ENCODE measurements at places on chromosomes 3 and 15.

DNA sequence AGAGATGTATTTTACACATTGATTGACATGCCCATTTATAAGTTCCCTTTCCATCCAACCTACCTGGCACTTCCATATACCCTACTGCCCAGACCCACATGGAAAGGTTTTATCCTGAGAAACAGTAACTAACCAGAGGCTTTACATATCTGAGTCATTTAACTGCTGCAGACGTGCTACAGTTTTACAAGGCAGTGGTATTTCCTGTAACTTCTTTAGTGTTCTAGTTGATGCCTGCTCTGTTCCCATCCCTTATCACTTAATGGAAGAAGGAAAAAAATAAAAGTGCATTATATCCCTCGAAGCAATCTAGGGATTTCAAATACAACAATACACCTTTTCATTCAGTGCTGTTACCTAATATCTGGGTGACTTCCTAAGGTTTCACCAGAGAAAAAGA is 107.1 kb downstream of the TMCO5A start:
- no peak for DNase-seq

GRCh38 chr3:54376939-54377578 is 254.7 kb downstream of the CACNA2D3 start:
- no peak for DNase-seq

- no peak for DNase-seq
Measured at GRCh38 chr3:13515786-13516759, 32.9 kb upstream of the FBLN2 start.

DNA sequence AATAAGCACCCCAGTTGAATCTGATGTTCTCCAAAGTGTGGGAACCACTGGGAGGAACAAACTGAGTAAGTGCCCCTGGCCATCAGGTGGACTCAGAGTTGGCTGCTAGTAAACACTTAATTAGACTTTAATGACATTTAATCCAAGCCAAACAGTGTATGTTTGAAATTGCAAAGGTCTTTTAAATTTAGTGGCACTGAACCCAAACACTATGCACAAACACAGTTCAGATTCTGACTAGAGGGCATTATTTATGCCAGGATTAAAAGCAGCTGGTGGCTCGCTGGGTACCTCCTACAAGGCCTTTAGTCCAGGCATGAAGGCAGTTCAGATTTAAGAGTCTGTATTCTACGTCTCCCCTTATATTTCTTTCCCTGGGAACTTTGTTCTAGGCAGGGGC is 264.8 kb downstream of the CLSTN2 start:
- no peak for DNase-seq

DNA sequence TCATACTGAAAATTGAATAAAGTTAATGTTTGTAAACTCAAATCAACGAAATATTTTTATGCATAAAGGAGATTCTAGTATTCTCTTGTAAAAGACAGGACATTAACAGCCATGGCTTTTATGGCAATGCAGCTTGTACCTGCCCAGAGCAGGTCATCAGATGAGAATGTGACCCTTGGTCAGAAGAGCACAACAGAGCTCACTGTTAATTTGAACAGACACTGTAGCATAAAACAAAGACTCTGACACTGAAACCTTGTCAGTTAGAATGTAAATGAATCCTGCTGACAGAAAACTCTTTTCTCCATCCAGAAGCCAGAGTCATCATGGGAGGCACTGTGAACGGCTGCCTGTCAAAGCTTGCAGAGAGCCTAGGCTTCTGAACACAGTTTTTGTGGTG is 410.6 kb downstream of the RAP2B start:
- DNase-seq: no peak

DNA sequence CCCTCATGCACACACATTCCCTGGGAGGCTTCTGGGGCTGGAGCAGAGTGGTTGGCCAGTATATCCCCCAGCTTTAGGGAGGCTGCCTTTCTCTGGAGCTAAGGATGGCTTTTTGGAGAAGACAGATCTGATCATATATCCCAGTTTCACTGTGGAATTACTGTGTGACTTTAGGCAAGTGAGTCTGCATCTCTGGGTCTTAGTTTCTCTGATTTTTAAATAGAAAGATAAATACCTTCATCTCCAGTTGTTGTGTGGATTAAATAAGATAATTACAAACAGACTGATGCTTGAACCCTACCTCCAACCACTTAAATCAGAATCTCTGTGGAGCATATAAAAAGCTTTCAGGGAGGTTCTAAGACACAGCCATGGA is 11.1 kb upstream of the WNT7A start:
- no peak for DNase-seq

DNA sequence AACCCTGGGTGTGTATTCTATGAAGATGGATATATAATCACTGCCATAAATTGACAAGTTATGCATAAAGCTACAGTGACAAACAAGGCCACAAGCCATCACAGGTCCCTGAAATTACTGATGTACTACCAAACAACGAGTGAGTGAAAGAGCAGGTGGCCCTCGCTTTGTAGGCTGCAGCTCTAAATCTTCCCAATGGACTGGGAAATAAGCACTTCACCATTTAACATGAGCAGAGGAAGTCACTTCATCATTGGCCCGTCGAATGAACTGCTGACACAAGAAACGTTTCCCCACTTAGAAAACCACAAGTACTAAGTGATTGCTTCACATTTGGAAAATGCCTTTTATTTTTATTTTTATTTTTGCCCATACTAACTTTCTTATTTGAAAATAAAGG is 218.0 kb downstream of the ZNF385D start:
- DNase-seq: no peak
